Hindlimb muscle (tissue), 1 donor: ENCODE measurements at places on chromosomes 11 and 22. TPM values are rescaled to one million over a fixed set of nuclear protein-coding genes. Genes with fewer than 3 reads are reported as not detected.

DNA sequence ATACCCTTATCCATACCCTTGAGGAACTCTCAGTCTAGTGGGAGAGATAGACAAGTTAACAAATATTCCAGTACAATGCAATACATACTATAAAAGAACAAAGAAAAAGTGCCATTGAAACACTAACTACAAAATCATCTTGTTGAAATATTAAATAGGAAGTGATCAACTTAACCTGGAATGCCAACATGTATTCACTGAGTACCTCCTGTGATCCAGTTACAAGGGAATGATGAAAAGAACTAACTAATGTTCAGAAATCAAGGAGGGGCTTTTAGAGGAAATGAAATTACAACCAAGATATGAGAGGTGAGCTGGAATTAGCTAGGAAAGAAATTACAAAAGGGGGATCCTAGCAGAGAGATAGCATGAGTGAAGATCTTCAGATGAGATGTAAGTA, 6.2 kb upstream of the FIBIN start:
- no peak for DNase-seq

- DNase-seq, result no peak
Measured at GRCh38 chr22:37115032-37115431, 5.5 kb upstream of the TMPRSS6 start.

DNA sequence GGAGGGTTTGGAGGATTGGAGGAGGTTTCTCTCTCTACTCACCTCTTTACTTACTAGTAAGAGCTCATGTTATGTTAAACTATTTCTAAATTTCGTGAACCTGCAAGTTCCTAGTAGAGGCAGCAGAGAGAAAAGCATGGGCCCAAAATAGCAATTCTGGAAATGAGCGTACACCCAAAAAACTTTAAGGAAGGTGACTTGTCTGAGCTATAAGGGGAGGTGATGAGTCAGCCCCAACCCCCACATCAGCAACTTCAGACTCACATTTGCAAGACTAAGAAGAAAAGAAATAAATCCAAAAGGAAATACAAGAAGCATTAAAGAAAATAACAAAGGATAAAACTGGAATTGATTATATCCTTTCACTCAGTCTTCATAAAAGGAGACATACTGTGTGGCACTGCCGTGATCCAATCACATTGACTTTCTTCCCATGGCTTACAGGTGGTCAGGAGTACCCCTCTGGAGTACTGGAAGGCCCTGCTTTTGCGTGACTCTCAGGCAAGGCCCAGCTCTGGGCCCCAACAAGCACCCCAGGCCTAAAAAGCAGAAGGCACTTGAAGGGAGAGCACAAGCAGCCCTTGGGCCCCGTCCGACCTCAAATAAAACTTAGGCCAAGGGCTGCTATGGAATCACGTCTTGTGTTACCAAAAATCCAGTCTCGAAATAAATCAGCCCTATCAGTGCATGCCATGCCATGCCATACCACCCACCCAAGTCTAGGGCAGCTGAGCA, 14.3 kb downstream of the PACSIN2 start:
- DNase-seq, result no peak

GGTLC3 gene
- polyA plus RNA-seq, result not detected
